Liver (tissue), 10 donors: ENCODE measurements at places on chromosomes 5 and 9. TPM values are rescaled to one million over a fixed set of nuclear protein-coding genes. Genes with fewer than 3 reads are reported as not detected.

The IQGAP2 gene
- total RNA-seq: 205 TPM

The CDO1 gene
- 472 TPM for total RNA-seq

The BASP1 gene
- 5.9 TPM for total RNA-seq

The NR5A1 gene
- not detected for total RNA-seq

The IFNA2 gene
- not detected for total RNA-seq

The NPR3 gene
- 3.2 TPM for total RNA-seq

The IDNK gene
- total RNA-seq: 14.6 TPM

The FGF18 gene
- not detected for total RNA-seq

The SLC35A4 gene
- total RNA-seq: 31.5 TPM

The LAMC3 gene
- 1.4 TPM for total RNA-seq

The NR2F1-AS1 gene
- total RNA-seq: 4.0 TPM

The RNF183 gene
- total RNA-seq: not detected

GRCh38 chr9:87375397-87376073 is 122.1 kb upstream of the DAPK1 start:
- no peak for DNase-seq

DNA sequence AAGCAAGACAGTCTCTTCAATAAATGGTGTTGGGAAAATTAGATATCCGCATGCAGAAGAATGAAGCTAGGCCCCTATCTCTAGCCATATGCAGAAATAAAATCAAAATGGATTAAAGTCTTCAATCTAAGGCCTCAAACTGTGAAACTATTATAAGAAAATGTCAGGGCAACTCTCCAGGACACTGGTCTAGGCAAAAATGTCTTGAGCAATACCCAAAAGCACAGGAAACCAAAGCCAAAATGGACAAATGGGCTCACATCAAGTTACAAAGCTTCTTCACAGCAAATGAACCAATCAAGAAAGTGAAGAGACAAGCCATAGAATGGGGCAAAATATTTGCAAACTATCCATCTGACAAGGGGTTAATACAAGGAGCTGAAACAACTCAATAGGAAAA is 338.8 kb downstream of the NNT start:
- DNase-seq: no peak

DNA sequence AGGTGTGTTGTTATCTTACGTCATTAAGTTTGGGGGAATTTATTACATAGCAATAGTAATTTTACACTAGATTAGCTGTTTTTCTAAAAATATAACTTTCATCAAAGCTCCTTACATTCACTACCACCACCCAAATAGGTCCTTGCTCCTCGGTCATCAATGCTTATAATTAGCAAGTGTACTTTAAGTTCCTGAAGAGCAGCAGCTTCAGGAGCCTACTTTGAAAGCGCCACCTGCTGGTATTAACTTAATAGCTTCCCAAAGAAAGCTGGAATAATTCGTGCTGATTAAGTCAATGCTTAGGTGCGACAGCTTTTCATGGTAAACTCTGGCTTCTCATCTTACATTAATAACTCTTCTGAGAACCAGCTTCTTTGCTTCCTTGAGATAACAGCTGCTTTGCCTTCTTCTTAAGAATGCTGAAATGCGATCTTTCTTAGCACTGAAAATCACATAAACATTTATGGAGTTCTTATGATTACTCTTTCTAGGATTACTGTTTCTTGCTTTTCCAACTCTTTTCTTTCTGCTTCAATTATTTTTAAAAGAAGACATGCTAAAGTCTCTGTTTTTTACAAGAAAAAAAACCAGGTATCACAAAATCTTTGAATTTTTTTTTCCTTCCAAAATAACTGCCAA is 10.0 kb upstream of the C5 start:
- no peak for DNase-seq

- DNase-seq: no peak
These were observed 154.0 kb downstream of the SLC12A2 start for GRCh38 chr5:128237546-128237945.

GRCh38 chr9:81999806-82000205 is 11.2 kb downstream of the SPATA31D1 start:
- DNase-seq: no peak

DNA sequence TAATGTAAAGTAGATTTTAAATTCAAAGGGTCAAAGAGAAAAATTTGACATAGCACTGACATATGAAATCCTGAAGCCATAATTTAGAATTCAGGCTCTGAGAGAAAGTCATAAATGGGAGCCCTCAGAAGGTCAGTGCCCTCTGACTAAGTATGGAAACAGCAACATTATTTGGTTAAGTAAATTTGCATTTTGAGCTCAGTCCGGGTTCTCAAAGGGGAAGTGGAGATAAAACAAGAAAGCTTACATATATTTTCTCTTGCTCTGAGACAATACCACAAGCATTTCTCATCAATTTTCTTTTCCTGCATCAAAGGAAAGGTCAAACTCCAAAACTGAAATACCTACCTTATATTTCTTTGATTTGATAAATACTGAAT is 348.0 kb downstream of the SEMA5A start:
- DNase-seq: no peak

GRCh38 chr5:31758803-31759425 is 120.0 kb downstream of the PDZD2 start:
- DNase-seq: no peak

DNA sequence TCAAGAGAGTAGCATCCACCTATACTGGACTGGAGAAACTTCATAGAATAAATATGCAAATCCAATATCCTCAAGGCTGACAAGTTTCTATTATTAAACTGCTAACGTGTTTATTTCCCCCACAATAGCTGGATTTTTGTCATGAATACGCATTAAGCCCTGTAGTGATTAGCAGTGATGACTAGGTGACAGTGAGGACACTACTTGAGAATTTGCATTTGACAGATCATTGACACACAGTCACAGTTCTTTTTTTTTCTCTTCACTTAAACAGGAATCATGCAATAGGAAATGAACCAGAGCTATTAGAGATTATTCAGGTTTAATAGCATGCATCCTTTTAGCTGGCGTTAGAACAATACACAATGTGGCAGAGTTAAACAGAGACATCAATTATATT is 35.3 kb downstream of the MPDZ start:
- no peak for DNase-seq

GRCh38 chr9:133248726-133249295 is 26.2 kb downstream of the ABO start:
- DNase-seq: no peak

GRCh38 chr9:81190659-81191058 is 498.7 kb downstream of the TLE1 start:
- no peak for DNase-seq

DNA sequence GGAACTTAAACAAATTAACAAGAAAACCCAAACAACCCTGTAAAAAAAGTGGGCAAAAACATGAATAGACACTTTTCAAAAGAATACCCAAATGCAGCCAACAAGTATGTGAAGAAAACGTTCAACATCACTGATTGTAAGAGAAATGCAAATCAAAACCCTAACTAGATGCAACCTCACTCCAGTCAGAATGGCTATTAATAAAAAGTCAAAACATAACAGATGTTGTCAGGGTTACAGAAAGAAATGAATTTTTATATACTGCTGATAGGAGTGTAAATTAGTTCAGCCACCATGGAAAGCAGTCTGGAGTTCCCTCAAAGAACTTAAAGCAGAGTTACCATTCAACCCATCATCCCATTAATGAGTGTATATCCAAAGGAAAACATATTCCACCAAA is 479.0 kb downstream of the MTRR start:
- no peak for DNase-seq

DNA sequence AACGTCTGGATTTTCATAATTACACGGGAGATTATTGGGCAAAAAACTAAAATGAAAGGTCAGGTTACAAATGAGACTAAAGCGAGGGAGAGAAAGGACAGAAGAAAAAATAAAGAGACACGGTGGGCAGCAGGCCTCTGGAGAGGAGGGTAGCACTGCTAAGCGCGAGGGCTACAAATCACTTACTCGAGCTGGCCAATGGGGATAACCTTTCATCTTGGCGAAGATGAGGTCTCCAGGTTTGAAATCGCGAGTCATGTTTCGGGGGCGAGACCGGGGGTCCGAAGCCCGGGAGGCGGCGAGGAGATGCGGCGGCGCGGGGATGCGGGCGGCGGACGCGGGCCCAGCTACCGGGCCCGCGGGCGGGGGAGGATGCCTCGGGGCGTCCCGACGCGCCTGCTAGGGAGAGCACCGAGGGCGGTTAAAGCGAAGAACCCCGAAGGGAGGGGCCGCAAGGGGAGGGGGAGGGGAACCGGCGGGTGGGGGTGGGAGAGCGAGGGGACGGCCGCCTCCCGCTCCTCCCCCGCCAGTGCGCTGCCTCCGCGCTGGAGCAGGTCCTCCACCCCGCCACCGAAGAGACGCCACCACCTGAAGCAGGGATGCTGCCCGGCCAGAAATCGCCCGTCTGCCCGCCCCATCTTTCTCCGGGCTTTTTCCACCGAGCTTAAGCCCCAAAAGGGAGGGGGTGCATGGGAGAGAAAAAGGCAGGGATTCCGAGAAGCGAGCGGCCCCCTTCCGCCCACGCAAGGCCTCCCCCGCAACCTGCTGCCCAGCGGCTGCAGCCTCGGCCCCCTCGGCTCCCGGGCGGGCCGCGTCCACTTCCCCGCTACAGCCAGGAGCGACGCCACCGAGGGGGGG is 610 bp downstream of the PSIP1 start:
- DNase-seq: peak; percentile 63

DNA sequence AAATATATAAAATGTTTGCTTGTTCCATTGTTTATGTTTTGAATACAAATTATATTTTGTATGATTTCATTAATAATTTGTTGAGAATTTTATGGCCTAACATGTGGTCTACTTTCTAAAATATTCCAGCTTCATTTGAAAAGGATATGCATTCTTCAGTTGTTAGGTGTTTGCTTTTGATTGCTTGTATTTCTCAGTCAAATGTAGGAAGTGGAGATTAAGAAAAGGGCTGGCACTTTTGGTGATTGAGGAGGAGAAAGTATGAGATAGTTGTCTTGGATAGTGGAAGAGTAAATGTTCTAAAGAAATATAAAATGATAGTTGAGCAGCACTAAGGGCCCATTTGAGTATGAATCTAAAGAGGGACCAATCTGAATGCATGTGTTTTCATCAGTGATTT is 23.1 kb downstream of the JAK2 start:
- DNase-seq: no peak

DNA sequence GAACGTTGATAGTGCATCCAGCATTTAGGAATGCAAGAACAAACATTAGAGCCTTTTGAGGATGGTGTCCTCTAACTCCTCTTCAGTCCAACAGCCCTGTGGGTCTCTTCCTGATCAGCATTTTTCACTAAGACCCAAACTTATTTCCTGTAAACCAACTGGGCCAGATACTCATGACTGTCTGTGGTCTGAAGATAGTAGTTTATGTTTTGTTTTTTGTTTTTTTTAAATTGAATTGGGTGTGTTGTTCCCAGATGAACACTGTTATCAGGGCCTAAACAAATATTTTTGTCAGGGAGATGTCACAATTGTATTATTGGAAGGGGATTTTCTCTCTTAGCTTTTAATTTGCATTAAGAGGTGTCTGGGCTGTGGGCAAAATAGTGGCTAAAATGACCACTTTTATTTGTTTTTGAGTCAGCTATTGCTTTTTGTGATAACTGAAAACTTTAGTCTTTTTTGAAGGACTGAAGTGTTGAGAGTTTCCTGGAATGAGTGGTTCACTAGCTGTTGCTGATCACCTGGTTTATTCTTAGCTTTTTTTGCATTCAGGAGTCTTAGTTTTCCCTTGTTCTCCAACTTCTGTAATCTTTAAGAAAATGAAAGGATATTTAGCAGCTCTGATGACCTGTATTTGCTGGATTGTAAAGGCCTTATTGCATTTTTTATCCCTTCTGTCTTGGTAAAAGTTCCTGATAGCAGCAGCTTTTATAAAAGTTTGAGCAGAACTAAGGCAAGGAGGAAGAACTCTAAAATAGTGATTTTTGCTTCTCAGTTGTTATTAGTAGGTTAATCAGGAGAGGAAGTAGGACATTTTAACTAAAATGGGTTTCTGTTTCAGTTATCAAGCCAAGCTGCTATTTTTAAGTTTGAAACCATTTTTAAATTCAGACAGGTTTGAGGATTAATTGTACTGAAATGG is 5.5 kb downstream of the MAN2A1 start:
- no peak for DNase-seq

DNA sequence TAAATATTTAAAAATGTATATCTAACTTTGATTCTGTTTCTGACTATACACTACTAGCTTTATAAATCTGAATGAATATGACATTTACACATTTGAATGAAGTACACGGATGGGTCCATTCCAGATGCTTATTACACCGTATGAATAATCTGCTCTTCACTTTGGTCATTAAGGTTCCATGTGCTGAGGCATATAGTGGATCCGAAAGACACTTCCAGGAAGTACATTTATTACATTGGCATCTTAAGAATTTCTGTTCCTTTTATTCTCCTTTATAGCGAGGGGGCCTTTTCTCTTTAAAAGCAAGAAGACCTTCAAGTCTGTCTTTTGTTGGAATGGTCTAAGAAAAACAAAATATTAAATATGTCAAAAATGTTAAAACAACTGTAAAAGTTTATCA is 147.6 kb downstream of the AUH start:
- DNase-seq: no peak

- no peak for DNase-seq
These were observed 144.9 kb downstream of the MTX3 start for GRCh38 chr5:79846198-79846521.

DNA sequence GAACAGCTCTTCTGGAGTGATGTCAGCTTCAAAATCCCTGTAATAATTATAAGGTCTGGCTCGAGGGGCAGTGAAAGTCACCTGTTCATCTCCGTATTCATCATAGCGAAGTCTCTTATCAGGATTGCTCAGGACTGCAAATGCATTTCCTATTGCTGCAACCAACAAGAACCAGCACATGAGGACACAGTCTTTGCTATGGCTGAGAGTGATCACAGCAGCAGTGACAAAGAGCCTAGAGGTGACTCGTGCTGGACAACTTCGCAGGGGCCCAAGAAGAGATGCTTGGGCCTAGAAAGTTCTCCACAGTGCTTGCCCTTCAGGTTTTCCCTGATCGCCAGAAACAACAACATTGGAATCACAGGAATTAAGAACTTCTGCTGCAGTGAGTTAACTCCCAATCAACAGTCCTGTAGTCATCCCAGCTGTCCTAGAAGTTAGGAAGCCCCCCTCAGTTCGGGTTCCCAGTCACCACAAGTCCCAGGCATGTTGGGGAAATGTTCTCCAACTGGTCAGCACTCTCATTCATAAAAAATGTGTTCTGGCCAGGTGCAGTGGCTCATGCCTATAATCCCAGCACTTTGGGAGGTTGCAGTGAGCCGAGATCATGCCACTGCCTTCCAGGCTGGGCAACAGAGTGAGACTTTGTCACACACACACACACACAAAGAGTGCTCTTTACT is 13.0 kb downstream of the DNAJC18 start:
- no peak for DNase-seq

DNA sequence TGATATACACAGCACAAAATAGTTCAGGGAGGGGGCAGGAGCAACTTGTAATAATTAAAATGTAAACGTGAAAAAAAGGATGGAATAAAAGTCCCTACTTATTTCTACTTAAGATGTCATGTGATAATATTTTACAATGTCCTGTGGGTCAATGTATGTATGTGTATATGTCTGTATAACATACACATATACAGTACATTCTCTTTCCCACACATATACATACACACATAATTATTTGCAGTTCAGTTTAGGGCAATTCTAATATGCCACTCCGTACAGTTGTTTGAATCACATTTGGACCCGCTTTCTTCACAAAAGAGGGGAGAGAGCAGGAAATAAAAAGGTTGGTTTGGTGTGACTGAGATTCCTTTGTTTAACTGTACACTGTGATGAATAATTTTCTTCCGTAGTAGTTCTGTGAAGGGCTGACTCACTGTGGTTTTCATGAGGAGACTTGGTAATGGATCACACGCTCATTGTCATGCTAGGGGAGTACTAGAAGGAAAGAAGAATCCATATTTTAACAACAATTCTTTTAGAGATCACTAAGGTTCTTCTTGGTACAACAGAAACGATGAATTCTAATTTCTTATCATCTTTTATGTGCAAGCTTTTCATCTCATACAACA is 26.2 kb upstream of the ACOT12 start:
- no peak for DNase-seq
